ENCODE measurements at places on chromosomes 12 and 14.

DNA sequence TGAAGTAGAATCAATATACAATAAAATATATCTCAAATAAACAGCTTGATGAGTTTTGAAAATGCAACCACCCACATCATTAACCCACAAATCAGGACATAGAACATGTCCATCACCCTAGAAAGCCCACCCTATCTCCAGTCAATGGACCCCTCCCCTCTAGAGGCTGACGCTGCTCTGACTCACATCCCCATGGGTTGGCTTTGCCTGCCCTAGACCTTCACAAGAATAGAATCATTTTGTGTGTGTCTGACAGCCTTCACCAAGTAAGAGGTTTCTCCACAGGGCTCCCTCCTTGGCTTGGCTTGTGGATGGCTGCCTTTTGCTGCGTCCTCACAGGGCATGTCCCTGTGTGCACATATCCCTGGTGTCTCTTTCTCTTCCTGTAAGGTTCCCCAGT, 250.2 kb upstream of the RTL1 start:
- no peak for DNase-seq

DNA sequence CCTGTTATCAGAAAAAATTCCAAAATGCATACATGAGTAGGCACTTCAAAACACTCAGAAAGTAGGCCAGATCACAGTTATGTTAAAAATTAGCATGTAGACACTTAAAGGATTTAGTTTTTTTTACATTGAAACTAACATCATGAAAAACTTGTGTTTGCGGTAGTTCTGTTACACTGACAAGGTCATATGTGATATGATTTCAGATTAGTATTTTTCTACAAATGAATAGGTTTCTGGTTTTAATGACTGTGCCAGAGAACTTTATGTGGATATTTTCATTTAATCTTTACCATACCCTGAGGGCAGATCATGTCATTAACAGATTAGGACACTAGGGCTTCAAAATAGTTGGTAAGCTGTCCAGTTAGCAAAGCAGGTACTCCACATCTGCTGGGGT, 20.7 kb downstream of the YARS2 start:
- DNase-seq, result no peak

DNA sequence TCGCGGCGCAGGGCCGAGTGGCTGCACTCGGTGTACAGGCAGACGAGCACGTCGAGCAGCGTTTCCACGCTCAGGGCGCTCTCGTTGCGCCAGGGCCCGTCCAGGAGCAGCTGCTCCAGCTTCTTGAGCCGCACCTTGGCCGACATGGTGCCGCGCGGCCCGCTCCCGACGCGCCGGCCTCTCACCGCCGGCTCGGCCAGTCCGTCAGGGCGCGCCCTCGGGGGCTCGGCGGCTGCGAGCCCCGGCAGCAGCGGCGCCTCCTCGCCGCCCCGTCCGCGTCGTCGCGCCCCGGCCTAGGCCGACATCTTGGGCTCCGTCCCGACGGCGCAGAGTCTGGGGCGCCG, 349 bp downstream of the CDC42BPB start:
- DNase-seq, result no peak

DNA sequence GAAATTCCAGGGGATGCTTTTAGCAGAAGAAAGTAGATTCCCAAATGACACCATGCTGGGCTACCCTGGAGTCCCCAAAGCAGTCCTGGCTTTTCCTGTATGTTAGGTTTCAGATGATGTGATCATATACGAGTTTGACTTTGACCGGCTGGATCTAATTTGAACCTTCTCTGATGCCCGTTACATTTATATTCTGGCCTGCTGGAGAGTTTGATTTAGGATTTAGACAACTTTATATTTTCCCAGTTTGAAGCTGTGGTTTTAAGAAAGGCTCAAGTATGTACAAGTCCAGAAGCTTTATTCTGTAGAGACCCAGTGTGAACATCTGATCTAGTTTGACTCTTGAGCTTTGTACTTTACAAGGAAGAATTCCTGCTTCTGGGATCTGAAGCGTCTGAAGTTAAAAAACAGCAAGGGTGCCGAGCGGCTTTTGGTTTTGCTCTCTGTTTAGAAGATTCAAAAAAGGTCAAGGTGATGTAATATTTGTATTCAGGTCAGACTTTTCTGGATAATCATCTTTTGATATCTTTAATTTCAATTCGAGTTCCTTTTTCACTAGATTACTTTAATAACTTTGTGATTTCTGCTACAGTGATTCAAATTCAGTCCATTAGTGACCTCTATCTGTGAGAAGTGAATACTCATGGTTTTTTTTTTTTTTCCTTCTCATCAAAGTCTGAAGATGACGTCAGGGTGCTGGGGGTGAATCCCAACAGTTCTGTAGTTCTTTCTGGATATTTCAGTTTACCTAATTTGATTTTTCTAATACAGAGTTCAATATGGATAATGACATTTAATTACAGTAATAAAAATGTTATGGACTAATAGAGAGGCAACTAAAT, 6.3 kb downstream of the FLRT2 start:
- DNase-seq, result no peak

- no peak for DNase-seq
These were observed 20.3 kb upstream of the EMP1 start for GRCh38 chr12:13176256-13176655.

GRCh38 chr12:96980991-96981414, 73.9 kb downstream of the NEDD1 start:
- no peak for DNase-seq

GRCh38 chr14:96905825-96906224, 108.6 kb downstream of the VRK1 start:
- DNase-seq, result no peak

Measured in 8988T (cell line).